ENCODE measurements at places on chromosomes 5 and 9.

- DNase-seq: no peak
Observed at GRCh38 chr5:160253441-160253840, 24.1 kb downstream of the FABP6 start.

DNA sequence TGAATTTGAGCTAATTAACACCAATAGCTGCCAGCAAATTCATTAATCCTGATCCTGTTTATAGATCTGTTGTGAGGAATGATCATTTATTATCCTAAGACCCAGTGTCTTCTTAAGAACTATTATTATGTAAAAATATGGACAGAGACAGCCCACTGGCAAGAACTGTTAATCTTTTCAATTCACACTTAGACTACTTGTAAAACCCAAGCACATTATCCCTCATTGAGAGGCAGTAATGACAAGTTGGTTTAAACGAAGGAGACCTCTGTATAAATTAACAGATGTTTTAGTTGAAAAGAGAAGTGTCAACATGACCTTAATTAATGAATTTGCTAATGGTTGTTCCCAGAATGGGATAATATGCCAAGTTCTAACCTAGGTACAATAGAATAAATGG is 270.3 kb upstream of the IZUMO3 start:
- no peak for DNase-seq

DNA sequence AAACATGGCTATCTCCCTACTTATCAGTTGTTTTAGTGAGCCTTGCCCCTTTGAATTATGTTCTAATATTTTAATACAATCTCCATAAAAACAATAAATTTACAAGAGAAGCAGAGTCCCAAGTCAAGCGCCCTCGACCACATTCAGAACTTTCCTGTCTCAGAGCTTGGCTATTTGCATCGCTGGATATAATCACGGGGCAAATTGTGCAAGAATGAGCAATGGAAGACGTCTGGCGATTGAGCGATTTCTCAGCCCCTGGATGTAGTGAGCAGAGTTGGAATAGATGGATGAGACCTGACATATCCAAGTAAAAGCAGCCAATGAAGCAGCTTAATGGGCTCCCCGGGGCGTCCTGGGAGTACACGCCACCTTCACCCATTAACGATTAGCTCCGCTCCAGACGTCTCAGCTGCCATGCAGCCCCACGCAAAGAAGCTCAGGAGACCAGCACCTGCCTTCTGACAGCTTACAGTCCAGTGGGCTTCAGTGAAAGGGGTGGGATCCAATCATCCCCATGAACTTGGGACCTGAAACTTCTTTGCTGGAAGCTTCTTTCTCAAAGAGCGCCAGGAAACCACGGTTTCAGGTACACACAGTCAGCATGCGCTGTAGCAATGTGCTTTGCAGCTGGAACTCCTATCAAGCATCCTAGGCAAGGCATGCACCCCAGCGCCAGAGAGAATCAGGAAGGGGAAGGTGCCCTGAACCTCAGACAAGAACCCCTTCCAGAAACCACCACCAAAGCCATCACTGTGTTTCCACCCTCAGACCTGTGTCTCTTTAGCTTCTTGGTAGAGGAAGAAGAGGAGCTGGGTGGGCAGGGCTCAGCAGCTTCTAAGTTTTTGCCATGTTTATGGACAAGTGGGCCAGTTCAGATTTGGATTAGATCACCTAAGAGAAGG is 92.0 kb upstream of the IRX4 start:
- DNase-seq: no peak

GRCh38 chr5:119789406-119790117 is 160.2 kb downstream of the FAM170A start:
- no peak for DNase-seq

DNA sequence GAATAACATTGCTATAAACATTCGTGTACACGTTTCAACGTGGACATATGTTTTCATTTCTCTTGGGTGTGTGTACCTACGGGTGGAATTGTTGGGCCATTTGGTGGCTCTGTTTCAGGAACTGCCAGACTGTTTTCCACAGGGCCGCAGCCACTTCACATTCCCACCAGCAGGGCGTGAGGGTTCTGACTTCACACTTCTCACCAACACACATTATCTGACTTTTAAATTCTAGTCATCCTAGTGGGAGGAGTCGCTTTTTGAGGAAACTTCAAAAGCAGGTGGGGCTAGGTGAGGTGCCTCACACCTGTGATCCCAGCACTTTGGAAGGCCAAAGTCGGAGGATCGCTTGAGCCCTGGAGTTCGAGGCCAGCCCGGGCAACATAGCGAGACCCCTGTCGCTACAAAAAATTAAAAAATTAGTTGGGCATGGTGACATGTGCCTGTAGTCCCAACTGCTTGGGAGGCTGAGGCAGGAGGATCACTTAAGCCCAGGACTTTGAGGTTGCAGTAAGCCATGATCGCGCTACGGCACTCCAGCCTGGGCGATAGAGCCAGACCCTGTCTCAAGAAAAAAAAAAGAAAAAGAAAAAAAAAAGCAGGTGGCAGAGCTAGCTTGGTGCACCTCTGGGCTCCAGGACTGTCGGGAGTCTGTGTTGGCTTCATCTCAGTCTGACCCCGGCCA is 28.5 kb downstream of the TSPAN17 start:
- no peak for DNase-seq

DNA sequence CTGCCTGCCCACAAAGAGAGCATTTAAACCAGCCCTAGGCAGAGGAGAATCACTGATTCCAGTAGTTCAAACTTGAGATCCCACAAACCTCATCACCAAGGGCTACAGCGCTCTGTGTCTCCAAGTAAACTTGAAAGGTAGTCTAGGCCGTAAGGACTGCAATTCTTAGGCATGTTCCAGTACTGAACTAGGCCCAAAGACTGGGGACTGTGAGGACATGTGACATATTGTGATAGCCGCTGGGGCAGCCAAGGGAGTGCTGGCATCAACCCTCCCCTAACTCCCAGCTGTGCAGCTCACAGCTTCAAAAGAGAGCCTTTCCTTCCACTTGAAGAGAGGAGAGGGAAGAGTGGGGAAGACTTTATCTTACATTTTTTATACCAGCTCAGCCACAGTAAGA is 291.0 kb upstream of the PRR16 start:
- DNase-seq: no peak

GRCh38 chr9:20649381-20649780 is 27.1 kb upstream of the MLLT3 start:
- DNase-seq: no peak

- DNase-seq: no peak
Observed at GRCh38 chr5:169628892-169629291, 8.2 kb upstream of the DOCK2 start.

- DNase-seq: no peak
Observed at GRCh38 chr9:70121818-70122436, 78.3 kb downstream of the MAMDC2 start.

- no peak for DNase-seq
Observed at GRCh38 chr5:439636-440035, 3.3 kb upstream of the EXOC3 start.

Data from activated CD8-positive, alpha-beta memory T cell treated with anti-CD3 and anti-CD28 coated beads, Interleukin-2, amount 50 U/mL, for 4 hours (primary cell).